ENCODE measurements at places on chromosomes 16 and 17. TPM values are rescaled to one million over a fixed set of nuclear protein-coding genes. Genes with fewer than 3 reads are reported as not detected.
A peak's percentile ranks its signal among the peaks of the same experiment; 100 is the strongest.

GRCh38 chr16:81680444-81681275 lies 98.4 kb upstream of the PLCG2 start:
- H3K27me3 ChIP-seq = no peaks in the 10 kb centered on the region
- peaks cover 21% of the 10 kb centered on the region for H3K36me3 ChIP-seq
- H3K4me3 ChIP-seq = no peak overlapping the region
- DNase-seq = no peak
- H3K27ac ChIP-seq = peak overlapping the region; percentile 6

DNA sequence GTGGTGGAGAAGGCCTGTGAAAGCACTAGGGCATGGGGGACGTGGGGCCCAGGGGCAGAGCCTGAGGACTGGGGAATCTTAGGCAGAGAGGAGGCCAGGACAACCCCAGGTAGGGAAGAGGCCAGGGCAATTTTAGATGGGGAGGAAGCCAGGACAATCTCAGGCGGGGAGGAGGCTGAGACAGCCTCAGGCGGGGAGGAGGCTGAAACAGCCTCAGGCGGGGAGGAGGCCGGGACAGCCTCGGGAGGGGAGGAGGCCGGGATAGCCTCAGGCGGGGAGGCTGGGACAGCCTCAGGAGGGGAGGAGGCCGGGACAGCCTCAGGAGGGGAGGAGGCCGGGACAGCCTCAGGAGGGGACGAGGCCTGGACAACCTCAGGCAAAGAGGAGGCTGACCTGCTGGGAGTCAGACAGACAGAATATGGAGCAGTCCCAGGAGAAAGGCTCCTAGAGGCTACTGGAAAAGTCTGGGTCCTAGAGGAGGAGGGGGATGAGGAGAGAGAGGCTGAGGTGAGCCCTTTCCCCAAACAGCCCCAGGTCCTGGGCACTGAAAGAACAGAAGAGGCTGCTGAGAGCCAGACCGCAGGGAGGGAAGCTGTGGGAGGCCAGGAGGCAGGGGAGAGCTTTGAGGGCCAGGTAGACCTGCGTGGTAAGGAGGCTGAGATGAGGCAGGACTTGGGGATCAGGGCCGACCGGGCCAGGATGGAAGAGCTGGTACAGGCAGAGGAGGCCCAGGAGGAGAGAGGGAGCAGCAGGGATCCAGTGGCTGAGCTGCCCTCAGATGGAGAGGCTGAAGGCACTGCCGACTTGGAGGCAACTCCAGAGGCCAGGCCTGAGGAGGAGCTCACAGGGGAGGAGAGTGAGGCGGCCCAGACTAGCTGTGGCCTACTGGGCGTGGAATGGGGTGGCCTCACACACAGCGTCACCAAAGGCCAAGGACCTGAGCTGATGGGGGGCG lies 1.6 kb downstream of the APOBR start:
- no peak overlapping the region for H3K27ac ChIP-seq
- no peaks in the 10 kb centered on the region for H3K36me3 ChIP-seq
- H3K27me3 ChIP-seq = no peaks in the 10 kb centered on the region
- H3K4me3 ChIP-seq = no peak overlapping the region
- DNase-seq = no peak
- no peaks in the 10 kb centered on the region for H3K4me1 ChIP-seq

DNA sequence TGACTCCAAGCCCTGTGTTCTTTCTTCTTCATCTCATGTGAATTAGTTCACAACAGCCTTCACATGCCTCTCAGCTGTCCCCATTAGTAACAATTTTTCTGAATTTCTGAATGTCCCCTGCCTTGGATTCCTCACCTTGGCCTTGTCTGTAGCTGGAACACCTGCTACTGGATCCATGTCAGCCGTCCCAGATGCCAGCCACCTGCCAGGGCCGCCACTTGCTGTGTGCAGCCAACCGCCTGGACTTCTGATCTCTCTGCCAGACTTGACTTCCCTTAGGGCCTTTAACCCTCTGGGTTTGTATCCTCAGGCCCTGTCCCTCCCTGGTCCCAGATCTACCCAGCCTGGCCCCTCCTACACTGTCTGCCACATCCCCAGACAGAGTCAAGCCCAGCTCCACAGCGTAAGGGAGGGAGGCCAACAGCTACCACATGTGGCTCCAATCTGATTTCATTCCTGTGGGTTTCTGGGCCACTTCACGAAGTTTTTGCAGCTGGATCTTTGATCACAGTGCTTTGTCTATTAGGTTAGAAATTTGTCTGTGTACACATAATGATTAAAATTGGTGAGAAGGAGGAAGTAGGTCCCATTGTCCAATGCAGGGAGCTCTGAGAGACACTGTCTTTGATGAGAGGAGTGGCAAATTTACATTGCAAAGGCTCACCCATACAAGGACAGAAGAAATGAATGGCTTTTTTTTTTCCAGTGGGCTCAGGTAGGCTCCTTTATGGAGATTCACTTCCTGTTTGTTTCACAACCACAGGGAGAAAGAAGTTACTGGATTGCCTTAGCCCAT lies 15.3 kb downstream of the MPP2 start:
- H3K36me3 ChIP-seq = no peaks in the 10 kb centered on the region
- H3K27ac ChIP-seq = no peak overlapping the region
- H3K4me1 ChIP-seq = no peaks in the 10 kb centered on the region
- no peak for DNase-seq
- H3K27me3 ChIP-seq = no peaks in the 10 kb centered on the region
- no peak overlapping the region for H3K4me3 ChIP-seq

GRCh38 chr16:66554495-66554894 lies 2.1 kb downstream of the CKLF start:
- peaks cover 6% of the 10 kb centered on the region for H3K36me3 ChIP-seq
- H3K4me1 ChIP-seq = peaks cover 45% of the 10 kb centered on the region
- H3K27ac ChIP-seq = no peak overlapping the region
- H3K4me3 ChIP-seq = no peak overlapping the region
- no peak for DNase-seq

GRCh38 chr17:58710948-58711552 lies 18.6 kb downstream of the RAD51C start:
- H3K4me3 ChIP-seq = no peak overlapping the region
- H3K36me3 ChIP-seq = peaks cover 17% of the 10 kb centered on the region

DNA sequence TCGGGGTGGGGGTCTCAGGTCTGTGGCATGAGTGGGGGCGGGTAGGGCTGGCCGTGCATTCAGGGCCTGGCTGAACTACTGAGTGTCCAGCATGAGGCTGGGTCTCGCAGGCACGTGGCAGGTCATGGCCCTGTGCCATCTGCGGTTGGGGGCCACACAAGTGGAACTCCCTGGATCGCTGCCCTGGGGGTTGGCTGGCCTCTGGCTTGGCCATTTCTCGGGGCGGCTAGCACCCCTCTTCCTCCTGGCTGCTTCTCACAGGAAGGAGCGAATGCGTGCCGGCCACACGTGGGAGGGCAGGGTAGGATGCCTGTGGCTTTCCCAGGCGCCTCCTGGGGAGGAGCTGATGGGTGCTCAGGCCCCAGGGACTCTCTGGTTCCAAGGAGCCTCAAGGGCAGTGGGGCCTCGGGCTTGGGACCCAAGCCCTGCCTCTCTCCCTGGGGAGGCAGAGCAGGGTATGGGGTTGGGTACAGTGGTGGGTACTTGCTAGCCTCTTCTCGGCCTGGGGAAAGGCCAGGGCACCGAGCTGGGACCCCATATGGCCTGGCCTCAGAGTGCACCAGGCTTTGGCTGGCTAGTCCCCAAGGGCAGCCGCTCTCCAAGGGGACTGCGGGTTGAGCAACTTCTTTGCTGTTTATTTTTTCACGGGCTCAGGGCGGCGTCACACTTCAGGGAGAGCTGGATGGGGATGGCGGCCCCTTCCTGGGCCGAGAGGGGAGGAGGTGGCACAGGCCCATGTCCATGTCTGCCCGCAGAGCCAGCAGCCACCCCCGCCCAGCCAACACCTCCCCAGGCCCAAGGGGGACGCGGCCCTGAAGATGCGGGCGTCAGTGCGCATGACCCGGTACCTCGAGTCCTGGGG lies 37.5 kb downstream of the ADCY7 start:
- H3K36me3 ChIP-seq = no peaks in the 10 kb centered on the region
- H3K27me3 ChIP-seq = no peaks in the 10 kb centered on the region
- DNase-seq = no peak

DNA sequence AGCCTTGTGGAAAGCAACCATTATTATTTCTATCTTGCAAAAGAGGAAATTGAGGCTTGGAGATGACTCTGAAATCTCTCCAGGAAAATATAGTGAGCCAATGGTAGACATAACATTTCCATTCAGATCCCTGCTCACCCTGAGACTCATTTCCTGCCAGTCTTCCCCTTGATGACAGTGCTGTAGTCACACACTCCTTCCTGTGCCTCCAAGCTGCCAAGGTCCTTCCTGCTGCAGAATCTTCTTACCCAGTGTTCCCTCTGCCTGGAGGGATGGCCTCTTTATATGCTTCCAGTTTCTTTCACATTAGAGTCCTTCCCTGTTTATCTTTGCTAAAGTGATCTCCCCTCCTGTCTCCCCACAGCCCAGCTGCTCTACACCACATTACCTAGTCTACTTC lies 648.1 kb downstream of the TOX3 start:
- H3K36me3 ChIP-seq = no peaks in the 10 kb centered on the region
- H3K27me3 ChIP-seq = no peaks in the 10 kb centered on the region
- H3K4me1 ChIP-seq = no peaks in the 10 kb centered on the region
- H3K27ac ChIP-seq = no peak overlapping the region

GRCh38 chr17:73803964-73804435 lies 159.8 kb upstream of the SDK2 start:
- no peak for DNase-seq
- H3K4me1 ChIP-seq = peaks cover 2% of the 10 kb centered on the region
- H3K36me3 ChIP-seq = no peaks in the 10 kb centered on the region
- peaks cover 83% of the 10 kb centered on the region for H3K27me3 ChIP-seq
- no peak overlapping the region for H3K27ac ChIP-seq

DNA sequence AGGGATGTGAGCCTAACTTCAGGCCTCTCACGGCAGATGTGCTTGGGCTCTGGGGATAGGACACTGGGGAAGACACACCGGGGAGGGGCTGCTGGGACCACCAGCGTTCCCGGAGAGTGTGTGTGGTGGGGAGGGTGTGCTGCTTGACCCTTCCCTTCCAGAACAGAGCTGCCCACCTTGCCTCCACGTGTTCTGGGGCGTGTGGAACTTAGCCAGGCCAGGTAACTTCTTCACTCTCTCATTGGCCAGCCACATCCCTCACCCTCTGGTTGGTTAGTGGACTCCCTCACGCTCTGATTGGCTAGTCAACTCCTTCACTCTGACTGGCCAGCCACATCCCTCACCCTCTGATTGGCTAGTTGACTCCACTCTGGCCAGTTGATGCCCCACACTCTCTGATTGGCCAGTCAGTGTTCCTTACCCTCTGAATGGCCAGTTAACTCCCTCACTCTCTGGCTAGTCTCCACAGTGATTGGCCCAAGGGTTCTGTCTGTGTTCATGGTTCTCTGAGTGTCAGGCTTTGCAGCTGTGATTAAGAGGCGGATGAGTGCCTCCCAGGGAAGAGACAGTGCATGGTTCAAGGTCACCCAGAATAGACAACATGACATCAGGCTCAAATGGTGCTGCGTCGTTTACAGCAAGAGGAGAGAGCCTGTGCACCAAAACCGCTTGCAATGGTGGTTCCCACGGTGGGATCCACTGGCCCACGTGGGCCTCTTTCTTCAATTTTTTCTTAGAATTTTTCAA lies 10.0 kb downstream of the TMEM235 start:
- peaks cover 13% of the 10 kb centered on the region for H3K4me1 ChIP-seq
- H3K4me3 ChIP-seq = no peak overlapping the region
- H3K36me3 ChIP-seq = no peaks in the 10 kb centered on the region
- DNase-seq = no peak

GRCh38 chr16:14509675-14510132 lies 120.4 kb downstream of the PARN start:
- no peak for DNase-seq
- no peak overlapping the region for H3K4me3 ChIP-seq
- H3K36me3 ChIP-seq = peaks cover 3% of the 10 kb centered on the region
- H3K27me3 ChIP-seq = no peaks in the 10 kb centered on the region

GRCh38 chr17:39683295-39683939 lies 4.4 kb downstream of the PGAP3 start:
- no peak for DNase-seq
- H3K4me1 ChIP-seq = peaks cover 9% of the 10 kb centered on the region
- H3K27me3 ChIP-seq = no peaks in the 10 kb centered on the region
- peaks cover 22% of the 10 kb centered on the region for H3K36me3 ChIP-seq

DNA sequence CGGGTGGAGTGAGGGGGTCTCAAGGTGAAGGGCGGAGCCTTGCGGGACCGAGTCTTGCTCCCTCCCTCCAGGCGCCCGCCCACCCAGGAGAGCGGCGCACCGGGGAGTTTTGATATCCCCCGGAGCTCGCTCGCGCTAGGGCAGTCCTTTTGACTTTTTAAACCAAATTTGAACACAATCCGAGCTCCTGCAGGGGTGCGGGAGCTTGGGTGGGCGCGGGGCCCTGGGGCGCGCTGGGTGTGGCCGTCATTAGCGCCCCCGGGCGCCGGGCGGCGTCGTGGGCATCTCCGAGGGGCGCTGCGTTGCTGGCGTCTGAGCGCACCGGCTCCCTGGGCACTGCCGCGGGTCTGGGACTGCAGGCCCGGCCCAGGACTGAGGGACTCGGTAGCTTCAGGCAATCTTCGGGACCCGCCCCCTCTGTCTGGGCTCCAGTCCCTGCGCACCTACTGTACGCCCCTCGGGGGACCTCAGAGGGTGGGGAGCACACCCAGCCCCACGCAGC lies 10.9 kb downstream of the MAF start:
- no peaks in the 10 kb centered on the region for H3K36me3 ChIP-seq
- peak overlapping the region; percentile 48 for H3K4me3 ChIP-seq
- H3K27me3 ChIP-seq = peaks cover 46% of the 10 kb centered on the region
- DNase-seq = no peak
- no peak overlapping the region for H3K27ac ChIP-seq
- peaks cover 19% of the 10 kb centered on the region for H3K4me1 ChIP-seq

DNA sequence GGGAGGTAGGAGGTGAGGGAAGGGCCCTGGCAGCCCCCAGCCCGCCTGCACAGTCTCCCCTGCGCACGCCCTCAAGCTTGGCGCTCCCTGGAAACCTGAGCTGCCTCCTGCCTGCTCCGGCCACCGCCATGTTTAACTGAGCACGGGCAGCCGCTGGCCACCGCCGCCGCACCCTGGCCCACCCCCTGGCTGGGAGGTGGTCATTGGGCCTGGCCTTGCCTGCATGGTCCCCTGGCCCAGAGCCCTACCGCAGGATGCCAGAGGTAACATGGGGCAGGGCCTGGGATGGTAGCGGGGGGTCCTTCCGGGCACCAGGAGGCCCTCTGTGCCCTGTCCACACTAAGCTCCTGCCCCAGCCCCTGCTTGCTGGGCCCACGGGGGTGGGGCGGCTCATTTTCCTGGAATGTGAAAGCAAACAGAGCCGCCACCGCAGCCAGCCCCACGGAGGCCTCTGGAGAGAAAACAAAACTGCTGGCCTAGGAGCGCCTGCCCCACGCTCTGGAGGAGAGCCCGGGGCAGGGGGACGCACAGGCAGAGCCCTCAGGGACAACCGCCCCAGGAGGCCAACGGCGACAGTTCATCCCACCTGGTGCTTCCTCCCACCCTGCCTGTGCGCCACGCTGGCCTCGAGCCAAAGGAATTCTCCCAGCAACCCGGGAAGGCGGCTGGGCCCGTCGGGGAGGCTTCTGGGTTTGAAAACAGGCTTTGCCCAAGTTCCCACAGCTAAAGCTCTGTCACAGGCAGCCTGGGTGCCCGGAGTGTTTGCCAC lies 8.9 kb downstream of the NHERF2 start:
- H3K27ac ChIP-seq = peak overlapping the region; percentile 69
- H3K36me3 ChIP-seq = no peaks in the 10 kb centered on the region
- peak; percentile 81 for DNase-seq
- no peaks in the 10 kb centered on the region for H3K27me3 ChIP-seq

MSRB1 gene
- 13.1 TPM for total RNA-seq

B4GALNT2 gene
- total RNA-seq = 0.07 TPM

YPEL2 gene
- total RNA-seq = 8.7 TPM

TPSD1 gene
- not detected for total RNA-seq

KRT14 gene
- total RNA-seq = not detected

HS3ST6 gene
- 0.36 TPM for total RNA-seq
